ENCODE measurements at places on chromosomes 1 and 21.

GRCh38 chr1:6494627-6495026, 3.2 kb upstream of the PLEKHG5 start:
- DNase-seq: no peak

DNA sequence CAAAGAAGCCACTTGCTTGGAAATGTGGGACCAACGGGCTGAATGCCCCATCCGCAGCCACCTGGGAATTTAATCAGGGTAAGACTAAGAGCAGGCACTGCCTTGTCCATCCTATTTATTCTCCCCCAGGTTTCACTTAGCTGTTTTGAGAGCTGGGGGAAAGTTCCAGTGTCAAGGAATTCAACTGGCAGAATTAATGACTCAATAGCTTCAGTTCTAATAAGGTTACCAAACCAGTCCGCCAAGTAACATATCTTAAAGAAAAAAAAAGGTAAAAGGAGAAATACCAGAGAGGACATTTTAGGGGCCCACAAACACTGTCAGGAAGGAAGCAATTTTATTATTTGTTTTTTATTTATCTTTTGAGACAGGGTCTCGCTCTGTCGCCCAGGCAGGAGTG, 157.6 kb upstream of the SOD1 start:
- no peak for DNase-seq

DNA sequence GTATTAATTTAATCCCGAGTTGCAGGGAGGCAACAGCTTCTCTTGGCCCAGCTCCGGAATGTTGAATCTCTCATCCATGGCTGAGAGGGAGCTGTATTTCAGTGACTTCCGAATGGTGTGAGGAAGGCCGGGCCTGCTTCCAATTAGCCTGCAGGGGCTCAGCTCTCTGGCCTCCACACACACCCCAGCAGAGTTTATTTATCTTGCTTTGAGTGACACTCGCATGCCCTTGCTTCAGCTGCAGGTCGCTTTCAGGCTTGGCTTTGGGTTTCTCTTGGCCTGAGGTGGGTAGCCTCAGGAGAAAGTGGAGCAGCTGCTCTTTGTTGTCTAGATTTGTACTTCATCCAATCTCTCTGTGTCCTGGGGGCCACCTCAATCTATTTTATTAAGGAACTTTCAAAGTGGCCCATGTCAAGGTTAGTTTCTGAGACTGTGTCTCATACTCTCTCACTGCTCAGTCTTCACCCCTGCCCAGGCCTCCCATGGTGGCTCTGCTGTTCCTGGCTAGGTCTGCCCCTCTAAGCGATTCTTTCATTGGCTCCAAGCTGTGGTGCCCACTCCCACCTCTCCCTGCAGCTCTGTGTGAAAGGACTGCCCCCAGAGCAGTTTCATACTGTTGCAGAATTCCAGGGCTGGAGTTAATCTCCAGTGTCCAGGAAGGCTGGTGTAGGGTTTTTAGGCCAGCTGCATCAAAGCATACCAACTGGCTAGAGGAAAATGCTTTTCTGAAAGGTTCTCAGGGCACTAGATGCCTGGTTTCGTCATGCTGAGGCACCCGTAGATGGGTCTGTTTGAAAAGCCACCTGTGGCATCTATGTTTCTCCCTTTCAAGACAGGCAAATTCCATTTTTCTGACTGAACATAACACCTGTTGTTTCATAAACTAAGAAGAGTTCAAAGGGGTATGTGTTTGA, 153.5 kb downstream of the PLXNA2 start:
- no peak for DNase-seq

- no peak for DNase-seq
Measured at GRCh38 chr21:27647401-27647800, 680.5 kb upstream of the ADAMTS5 start.

GRCh38 chr1:156064615-156065014, 3.7 kb downstream of the RAB25 start:
- DNase-seq: no peak

- DNase-seq: peak; percentile 4
Measured at GRCh38 chr1:207115269-207115668, 11.2 kb downstream of the C4BPA start.

GRCh38 chr1:101993710-101994109, 3.0 kb downstream of the OLFM3 start:
- DNase-seq: no peak

- peak; percentile 71 for DNase-seq
Measured at GRCh38 chr1:65812065-65812464, 19.4 kb downstream of the PDE4B start.

GRCh38 chr1:176193023-176193422, 14.1 kb downstream of the COP1 start:
- no peak for DNase-seq

DNA sequence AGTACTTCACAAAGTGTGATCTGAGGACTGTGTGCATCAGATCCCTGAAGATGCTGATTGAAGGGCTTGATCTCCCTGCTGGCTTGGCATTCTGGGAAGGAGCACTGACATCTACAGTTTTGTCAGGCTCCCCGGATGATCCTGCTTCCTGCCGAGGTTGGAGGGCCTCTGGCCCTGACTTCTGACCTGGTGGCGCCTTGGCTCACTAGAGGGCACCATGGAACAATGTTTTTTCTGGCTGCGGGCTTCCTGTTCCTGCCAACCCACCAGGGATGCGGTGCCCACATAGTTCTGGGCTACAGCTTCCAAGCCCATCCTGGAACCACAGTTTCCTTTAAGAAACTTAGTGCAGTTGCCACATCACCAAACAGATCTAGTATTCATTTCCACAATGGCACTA, 38.8 kb upstream of the RASAL2 start:
- DNase-seq: no peak

DNA sequence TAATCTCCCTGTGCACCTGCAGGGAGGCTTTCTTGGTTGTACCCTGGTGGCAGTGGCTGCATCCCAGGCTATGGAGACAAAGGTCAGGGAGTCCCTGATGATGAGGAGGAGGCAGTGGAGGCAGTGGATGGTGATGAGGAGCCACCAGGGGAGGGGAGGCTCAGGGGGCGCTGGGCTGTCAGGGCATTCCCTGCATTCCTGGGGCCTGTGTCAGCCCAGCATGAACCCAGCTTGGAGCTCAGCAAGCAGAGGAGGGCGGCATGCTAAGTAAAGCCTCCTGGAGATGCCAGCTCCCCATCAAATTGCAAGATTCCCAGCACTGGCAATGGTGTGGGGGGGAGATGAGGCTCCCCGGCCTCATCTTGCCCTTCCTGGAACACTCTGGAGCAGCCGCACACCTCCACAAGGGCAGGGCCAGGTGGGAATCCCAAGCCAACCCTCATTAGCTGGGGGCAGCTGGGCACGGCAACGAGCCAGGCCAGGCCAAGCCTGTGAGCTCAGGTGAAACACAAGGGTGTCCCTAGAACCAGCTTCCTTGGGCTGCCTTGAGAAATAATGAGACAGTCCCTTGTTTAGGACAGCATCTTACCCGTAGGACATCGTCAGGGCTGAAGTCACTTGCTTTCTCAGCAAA, 469.5 kb downstream of the MATN1 start:
- DNase-seq: no peak

DNA sequence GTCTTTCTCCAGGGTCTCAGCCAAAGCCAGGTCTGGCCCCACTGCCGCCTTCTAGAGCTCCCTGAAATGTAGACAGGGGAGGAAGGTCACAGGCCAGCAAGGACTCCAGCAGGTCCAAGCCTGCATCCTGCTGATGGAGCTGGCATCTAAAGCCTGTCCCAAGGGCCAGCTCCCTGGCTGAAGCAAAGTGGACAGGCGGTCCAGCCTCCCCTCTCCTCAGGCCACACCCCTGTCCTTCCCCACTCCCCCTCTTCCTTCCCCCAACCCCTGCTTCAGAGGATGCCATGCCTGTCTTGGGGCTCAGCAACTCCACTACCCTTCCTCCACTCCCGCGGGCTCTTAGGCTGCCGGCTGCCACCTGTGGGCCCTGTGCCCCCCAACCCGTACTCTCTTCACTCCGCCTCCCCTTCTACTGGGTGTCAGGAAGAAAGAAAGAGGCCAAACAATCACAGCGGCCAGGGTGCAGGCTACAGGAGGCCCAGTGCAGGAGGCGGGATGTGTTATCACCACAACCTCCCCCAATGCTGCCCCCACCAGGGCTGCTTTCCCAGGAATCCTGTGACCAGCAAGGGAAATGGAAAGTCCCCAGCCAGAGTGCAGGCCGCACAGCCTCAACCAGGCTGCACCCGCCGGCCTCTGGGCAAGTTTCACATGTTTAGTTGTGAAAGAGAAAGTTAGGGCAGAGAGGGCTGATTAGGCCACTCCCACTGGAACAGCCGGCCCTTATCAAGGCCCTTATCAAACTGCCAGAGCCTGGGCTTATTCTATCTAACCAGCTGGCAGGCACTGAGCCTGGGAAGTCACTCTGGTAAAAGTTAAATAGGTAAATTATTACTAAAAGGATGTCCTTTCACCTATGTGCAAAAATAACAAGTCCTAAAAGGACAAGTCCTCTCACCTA, 34.1 kb downstream of the ACOT7 start:
- no peak for DNase-seq

GRCh38 chr21:41635874-41636273, 127.9 kb upstream of the TMPRSS2 start:
- no peak for DNase-seq

DNA sequence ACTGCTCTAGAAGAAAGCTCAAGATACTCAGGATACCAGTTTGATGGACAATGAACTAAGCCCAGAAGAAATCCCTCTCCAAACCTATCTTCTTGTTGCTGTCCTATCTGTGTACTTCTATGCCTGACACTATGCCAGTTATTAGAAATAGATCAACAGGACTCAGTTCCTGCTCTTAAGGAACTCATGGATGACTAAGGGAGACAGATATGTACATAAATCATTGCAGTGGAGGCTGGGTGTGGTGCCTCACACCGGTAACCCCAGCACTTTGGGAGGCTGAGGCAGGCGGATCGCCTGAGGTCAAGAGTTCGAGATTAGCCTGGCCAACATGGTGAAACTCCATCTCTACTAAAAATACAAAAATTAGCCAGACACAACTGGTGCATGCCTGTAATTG, 42.4 kb upstream of the AK4 start:
- DNase-seq: no peak

DNA sequence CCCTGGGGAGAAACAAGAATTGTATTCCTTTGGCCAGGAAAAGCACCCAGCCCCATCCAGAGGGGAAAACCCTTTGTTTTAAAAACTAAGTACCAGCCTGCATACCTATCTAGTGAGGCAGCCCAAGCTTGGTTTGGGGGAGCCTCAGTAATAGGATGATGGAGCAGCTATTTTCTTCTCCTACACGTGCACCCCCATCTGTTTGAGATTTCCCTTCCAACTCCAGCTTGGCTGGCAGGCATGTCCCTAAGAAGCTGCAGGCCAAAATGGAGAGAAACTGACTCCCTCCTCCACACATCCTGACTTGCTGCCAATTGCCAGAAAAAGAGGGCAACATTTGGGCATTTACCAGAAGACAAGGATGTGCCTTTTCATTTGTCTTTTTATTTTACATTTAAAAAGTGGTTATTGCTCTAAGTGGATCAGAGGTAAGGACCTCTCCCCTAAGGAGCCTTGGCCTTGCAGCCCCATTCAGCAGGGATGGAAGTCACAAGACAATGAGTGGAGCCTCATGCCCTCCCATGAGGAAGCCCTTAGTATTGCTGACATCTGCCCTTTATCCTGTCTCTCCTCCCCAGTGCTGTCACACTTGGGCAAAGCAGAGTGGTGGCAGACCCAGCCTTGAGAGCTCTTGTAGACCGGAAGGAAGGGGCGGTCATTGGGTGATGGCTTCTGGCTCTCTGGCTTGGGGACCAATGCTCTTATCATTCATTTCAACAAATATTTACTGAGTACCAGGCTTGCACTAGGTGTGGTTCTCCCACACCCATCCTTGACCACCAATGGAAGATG, 8.6 kb downstream of the FNDC5 start:
- no peak for DNase-seq

GRCh38 chr1:54487571-54488050, 60.4 kb upstream of the ACOT11 start:
- no peak for DNase-seq

DNA sequence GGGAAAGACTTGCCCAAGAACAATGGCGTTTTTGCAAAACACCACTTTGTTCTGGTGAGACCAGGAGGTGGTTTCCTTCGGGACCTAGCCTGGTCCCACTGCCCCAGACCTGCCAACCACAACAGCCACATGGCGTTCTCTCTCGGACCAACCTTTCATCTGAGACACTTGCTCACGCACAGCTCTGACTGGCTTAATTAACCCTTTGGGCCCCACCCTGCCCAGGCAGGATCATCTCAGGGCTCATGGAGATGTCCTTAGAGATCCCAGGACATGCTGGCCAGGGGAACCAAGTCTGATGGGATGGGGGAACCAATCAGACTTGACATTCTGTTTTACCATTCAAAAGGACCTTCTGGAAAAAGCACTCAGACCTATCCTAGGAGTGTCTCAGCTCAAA, 97.8 kb upstream of the SLC2A1 start:
- no peak for DNase-seq

- no peak for DNase-seq
Measured at GRCh38 chr1:201061049-201061448, 37.5 kb upstream of the KIF21B start.

DNA sequence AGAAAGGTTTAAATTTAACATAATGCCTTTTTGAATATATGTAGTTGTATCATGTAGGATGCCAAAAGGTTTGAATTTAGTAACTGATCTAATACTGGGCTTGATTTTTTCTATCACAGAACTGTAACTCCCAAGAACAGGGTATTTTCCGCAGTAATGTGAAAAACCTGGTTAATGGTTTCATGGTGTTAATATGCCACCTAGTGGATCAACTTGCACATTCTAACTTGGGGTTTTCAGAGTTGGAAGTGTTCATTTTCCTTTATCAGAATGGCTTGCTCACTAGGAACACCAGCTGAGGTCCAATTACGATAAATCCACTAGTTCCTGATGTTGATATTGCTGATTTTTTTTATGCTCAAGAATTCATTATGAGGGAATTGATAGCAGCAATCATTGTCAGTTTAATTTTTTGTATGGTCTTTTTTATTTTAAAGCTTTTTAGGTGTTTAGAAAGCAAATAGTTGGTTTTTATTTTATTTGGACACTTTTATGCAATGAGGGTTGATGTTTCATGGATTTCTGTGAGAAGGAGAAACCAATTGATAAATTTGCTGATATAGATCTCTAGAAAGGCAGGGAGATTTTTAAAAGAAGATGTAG, 157.2 kb downstream of the PLA2G4A start:
- no peak for DNase-seq

DNA sequence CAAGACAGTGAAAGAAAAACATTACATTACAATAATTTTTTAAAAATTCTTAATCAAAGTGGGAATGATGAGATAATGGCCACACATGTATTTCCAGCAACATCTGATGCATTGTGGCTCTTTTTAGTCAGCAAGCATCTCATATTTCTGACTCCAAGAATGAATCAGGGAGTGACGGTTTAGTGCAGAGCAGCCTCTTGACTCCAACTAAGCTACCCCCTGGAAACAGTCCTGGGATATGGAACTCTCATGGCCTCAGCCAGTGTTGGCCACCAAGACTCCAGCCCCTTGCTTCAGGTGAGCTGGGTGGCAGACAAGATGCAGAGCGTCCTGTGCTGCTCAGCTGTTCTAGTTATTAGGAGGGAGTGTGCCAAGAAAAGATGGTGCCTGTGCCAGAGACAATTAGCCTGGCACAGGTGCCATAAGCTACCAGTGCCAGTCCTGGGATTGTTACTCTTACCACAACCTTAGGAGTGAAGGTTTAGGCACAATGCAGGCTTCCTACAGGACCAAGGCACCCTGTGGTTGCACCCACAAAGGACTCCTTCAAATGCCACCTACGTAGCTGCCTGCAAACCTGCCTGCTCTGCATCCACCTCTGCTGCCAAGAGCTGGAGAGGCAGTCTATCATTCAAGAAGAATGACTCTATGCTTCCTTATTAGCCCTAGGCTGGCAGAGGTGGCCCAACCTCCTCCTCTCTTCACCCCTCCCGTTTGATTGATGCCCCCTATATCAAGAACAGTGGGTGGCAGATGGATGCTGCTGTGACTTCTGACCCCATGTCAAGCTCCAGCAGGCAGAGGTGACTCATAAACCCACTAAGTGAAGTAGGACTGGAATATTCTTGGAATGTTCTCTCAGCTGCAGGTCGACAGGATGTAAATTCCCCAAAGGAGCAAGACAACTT, 6.0 kb upstream of the SEC16B start:
- peak; percentile 60 for DNase-seq
